Activated gamma-delta T cell (primary cell): ENCODE measurements at places on chromosomes 4 and X.

- peak; percentile 20 for DNase-seq
Observed at GRCh38 chrX:130024127-130024526, 41.7 kb downstream of the BCORL1 start.

DNA sequence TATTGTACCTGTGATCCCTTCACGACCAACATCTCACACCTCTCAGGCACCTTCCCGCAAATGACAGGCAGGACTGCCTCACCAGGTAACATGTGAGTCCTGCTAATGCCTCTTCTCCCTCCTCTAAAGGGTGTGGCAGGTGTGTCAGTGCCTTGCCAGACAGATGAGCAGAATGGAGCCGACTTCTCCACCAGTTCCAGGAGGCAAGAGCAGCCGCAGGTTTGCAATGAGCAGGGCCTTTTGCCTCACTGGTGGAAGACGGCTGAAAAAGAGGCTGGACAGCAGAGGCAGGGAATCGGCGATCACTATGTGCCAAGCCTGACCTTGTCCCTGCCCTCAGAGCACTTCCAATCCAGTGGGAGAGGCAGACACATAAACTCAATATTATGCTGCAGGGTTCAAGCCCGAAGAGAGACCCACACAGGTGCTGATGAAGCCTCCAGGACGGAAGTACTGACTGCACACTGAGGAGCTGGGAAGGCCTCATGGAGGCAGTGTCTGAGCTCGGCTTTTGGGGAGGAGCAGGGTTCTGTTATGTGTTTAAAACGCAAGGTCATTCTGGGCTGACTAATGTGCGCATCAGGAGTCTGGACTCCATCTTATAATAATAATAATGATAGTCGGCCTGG, 57.9 kb downstream of the C4orf50 start:
- no peak for DNase-seq

- DNase-seq = no peak
Observed at GRCh38 chrX:119734897-119735339, 23.5 kb upstream of the SOWAHD start.

DNA sequence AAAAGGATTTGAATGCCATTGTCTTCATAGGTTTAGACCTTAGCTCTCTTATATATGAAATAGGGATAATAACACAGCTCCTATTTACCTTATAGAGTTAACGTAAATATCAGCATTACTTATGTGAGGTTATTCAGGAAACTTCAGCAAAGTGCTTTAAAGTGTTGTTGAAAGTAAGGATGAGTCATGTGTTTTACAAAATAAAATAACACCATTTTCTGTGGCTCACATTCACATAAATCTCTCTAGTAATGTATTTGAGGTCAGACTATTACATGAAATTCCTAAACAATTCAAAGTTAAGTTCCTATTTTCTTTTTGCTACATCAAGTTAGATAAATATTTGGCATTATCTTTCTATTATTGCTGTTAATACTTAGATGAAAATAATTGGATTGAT, 2.9 kb downstream of the GNRHR start:
- no peak for DNase-seq

- DNase-seq = no peak
Observed at GRCh38 chr4:71473541-71474240, 134.9 kb downstream of the SLC4A4 start.

DNA sequence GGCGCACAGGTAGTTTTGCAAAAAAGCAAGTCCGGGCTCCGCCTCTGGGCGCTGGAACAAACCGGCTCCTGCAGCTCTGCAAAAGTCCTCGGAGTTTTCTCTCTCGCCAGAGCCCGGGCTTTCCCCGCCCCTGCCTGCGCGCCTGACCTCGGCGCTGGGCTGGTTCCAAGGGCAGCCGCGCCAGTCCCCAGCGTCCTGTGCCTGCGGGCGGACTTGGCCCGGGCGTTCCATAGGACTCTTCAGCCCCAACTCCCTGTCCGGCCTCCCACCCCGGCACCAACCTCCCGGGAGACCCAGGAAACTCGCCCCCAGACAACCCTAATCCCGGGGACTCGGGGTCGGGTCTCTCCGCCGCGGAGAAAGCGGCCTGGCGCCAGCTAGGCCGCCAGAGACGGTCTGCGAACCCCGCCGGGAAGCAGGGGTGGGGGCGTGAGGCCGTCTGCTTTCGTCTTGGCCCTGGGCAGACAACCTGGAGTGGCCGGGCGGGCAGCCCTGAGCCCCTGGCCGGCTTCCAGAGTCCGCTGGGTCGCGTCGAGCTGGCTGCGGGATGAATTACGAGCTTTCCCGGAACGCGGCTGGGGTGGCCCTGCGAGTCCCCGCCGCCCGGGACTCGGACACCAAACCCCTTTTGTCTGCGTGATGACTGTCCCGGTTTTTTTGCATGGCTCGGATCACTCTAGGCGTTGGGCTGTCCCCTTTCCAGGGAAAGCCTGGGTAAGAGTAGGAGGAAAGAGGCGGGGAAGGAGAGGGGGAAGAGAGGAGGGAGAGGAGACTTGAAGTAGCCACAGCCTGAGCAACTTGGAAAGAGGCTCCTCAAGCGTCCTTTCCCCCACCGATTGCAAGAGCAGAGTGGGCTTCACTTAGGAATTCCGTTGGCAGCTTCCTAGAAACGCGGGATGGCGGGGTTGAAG, 916 bp downstream of the MXRA5 start:
- no peak for DNase-seq

- DNase-seq = no peak
Observed at GRCh38 chrX:138057883-138058282, 492.0 kb downstream of the ZIC3 start.

GRCh38 chr4:184309241-184310170, 91.8 kb upstream of the ENPP6 start:
- DNase-seq = no peak

- DNase-seq = no peak
Observed at GRCh38 chr4:77500801-77501200, 104.8 kb upstream of the CXCL13 start.

GRCh38 chr4:15648600-15648999, 6.6 kb downstream of the FBXL5 start:
- no peak for DNase-seq

DNA sequence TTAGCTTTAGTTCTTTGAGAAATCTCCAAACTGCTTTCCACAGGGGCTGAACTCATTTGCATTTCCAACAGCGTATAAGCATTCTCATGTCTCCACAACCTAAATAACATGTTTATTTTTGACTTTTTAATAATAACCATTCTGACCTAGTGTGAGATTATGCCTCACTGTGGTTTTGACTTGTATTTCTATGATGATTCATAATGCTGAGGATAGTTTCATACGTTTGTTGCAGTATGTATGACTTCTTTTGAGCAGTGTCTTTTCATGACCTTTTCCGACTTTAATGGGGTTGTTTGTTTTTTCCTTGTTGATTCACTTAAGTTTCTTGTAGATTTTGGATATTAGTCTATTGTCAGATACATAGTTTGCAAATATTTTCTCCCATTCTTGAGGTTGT, 1833.0 kb upstream of the PCDH10 start:
- no peak for DNase-seq

DNA sequence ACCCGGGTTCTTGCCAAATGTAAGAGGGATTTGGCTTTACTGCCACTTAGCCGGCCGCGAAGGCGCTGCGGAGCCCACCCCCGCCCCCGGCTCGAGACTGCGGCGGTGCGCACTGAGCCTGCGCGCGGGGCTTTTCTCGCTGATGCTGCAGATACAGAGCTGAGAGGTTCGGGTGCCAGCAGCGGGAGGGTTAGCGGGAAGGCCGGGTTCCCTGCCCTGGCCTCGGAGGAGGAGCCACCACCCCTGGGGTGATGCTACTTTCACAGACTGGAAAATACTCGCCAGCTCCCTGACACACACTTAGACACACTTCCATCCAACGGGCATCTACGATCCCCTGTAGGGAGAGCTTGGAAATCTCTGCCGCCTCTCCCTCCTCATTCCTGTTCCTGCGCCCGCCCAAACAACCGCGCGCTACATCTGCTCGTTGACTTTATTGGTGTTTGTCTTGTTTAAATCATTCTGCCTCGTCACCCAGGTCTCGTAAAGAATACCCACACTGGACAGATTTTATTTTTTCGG, 2.1 kb upstream of the PCDH7 start:
- no peak for DNase-seq

DNA sequence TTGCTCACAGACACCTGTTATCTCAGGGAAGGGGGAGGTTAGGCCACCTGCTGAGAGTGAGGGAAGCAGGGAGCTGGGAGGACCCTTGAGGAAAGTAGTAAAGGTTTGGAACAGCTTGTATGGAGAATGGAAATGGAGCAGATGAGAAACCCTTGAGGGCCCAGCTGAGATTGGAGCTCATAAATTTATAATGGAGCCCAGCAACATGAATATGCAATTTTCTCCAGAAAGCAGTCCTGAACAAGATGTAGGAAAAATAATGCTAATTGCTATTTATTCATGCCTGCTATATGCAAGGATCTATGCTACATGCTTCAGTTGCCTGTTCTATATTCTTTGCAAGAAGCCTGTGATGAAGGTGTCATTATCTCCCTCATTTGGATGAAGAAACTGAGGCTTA, 67.5 kb upstream of the LEF1 start:
- no peak for DNase-seq

- DNase-seq = no peak
Observed at GRCh38 chrX:78839711-78840110, 92.2 kb downstream of the LPAR4 start.

DNA sequence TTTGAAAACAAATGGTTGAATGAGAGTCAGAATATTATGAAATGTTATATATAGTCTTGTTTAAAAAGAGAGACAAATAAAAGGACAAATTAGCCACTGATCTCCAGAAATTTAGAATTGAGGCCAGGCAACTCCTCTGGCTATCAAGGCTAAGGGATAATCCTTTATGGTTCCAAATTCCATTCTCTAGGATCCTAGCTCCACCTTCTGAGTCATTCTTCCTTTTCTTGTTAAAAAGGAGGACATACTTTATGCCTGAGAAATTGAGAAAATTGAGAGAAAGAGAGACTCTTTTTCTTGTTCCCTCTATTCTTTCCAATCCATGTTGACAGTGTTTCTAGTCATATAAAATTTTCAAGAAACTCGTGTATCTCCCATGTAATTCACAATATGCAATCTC, 1299.5 kb downstream of the FSTL5 start:
- DNase-seq = no peak

GRCh38 chrX:72117636-72118210, 14.0 kb downstream of the RTL5 start:
- no peak for DNase-seq

DNA sequence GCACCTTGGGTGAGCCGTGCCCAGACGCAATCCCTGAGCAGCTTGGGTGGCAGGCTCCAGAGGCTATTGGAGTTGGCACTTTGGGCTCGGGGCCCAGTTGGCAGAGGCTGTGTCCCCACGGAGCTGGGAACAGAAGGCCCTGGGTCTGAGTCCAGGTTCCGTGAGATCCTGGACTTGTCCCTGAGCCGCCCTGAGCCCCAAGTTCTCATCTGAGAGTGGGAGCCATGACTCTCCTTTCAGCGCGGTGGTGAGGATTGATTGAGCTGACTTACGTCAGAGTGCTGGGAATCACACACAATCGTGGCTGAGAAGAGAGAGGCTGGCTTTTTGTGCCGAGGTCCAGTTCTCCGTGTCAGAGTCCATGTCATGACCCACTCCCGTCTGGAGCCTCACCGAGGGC, 98.0 kb downstream of the PSAPL1 start:
- no peak for DNase-seq
